Dermis microvascular lymphatic vessel endothelial cell (primary cell): ENCODE measurements at places on chromosomes 2 and 18. TPM values are rescaled to one million over a fixed set of nuclear protein-coding genes. Genes with fewer than 3 reads are reported as not detected.

FOXD4L1 gene
- total RNA-seq, result not detected in 2 replicates

ACKR3 gene
- 6.8 and 20.7 TPM in 2 replicates for total RNA-seq

PRLH gene
- not detected in 2 replicates for total RNA-seq

ACMSD gene
- total RNA-seq, result not detected in 2 replicates

BMPR2 gene
- total RNA-seq, result 33.0 and 42.5 TPM in 2 replicates

CHPF gene
- 0.26 and 0.89 TPM in 2 replicates for total RNA-seq

DPP4 gene
- 67.4 and 73.6 TPM in 2 replicates for total RNA-seq

STK39 gene
- 1.5 and 2.8 TPM in 2 replicates for total RNA-seq

RAB17 gene
- total RNA-seq, result 11.8 and 12.3 TPM in 2 replicates

C2orf66 gene
- total RNA-seq, result under 0.01 and 0.13 TPM in 2 replicates

TFCP2L1 gene
- not detected in 2 replicates for total RNA-seq

DOCK10 gene
- 4.6 and 6.1 TPM in 2 replicates for total RNA-seq

EFR3B gene
- 0.39 and 0.51 TPM in 2 replicates for total RNA-seq

EPB41L3 gene
- total RNA-seq, result 4.5 and 10.0 TPM in 2 replicates

POTEI gene
- total RNA-seq, result 0.25 and 0.26 TPM in 2 replicates

ZNF407 gene
- total RNA-seq, result 11.4 and 14.7 TPM in 2 replicates

ACSL3 gene
- total RNA-seq, result 105 and 136 TPM in 2 replicates

UGT1A9 gene
- total RNA-seq, result not detected in 2 replicates

GRHL1 gene
- total RNA-seq, result 0.26 and 0.76 TPM in 2 replicates

HOXD10 gene
- total RNA-seq, result 7.8 and 9.9 TPM in 2 replicates

DLX2 gene
- total RNA-seq, result not detected in 2 replicates

DNAH7 gene
- under 0.01 TPM in 2 replicates for total RNA-seq

RUFY4 gene
- total RNA-seq, result not detected in 2 replicates

UGT1A4 gene
- total RNA-seq, result not detected in 2 replicates

POTEE gene
- 0.25 and 0.26 TPM in 2 replicates for total RNA-seq

B4GALT6 gene
- 5.3 and 5.5 TPM in 2 replicates for total RNA-seq

NCKAP5 gene
- total RNA-seq, result under 0.01 TPM in 2 replicates

RAB3GAP1 gene
- 41.6 and 43.8 TPM in 2 replicates for total RNA-seq

ANKAR gene
- total RNA-seq, result 4.6 and 6.7 TPM in 2 replicates

PLEK gene
- under 0.01 and 0.26 TPM in 2 replicates for total RNA-seq

TMEM163 gene
- total RNA-seq, result 0.13 and 0.25 TPM in 2 replicates

FHOD3 gene
- under 0.01 TPM in 2 replicates for total RNA-seq

CDKL4 gene
- total RNA-seq, result 0.25 and 0.64 TPM in 2 replicates

ANKRD30B gene
- not detected in 2 replicates for total RNA-seq

CHRNG gene
- not detected in 2 replicates for total RNA-seq

CSRNP3 gene
- 0.13 and 0.38 TPM in 2 replicates for total RNA-seq

SERPINB10 gene
- not detected in 2 replicates for total RNA-seq

AFF3 gene
- under 0.01 TPM in 2 replicates for total RNA-seq

MXD1 gene
- total RNA-seq, result 2.6 and 4.3 TPM in 2 replicates

ARHGEF33 gene
- under 0.01 TPM in 2 replicates for total RNA-seq

CASP8 gene
- 10.0 and 10.2 TPM in 2 replicates for total RNA-seq

SLC9A4 gene
- total RNA-seq, result not detected in 2 replicates

ZNF804A gene
- total RNA-seq, result not detected in 2 replicates

KLHL41 gene
- under 0.01 and 0.13 TPM in 2 replicates for total RNA-seq

AQP12B gene
- not detected in 2 replicates for total RNA-seq

PLCL1 gene
- 0.76 and 1.0 TPM in 2 replicates for total RNA-seq

ITGB1BP1 gene
- 32.5 and 32.9 TPM in 2 replicates for total RNA-seq
